ENCODE measurements at places on chromosomes 6 and 20.

- DNase-seq: no peak
These were observed 66.5 kb downstream of the ZMYND8 start for GRCh38 chr20:47290008-47290407.

DNA sequence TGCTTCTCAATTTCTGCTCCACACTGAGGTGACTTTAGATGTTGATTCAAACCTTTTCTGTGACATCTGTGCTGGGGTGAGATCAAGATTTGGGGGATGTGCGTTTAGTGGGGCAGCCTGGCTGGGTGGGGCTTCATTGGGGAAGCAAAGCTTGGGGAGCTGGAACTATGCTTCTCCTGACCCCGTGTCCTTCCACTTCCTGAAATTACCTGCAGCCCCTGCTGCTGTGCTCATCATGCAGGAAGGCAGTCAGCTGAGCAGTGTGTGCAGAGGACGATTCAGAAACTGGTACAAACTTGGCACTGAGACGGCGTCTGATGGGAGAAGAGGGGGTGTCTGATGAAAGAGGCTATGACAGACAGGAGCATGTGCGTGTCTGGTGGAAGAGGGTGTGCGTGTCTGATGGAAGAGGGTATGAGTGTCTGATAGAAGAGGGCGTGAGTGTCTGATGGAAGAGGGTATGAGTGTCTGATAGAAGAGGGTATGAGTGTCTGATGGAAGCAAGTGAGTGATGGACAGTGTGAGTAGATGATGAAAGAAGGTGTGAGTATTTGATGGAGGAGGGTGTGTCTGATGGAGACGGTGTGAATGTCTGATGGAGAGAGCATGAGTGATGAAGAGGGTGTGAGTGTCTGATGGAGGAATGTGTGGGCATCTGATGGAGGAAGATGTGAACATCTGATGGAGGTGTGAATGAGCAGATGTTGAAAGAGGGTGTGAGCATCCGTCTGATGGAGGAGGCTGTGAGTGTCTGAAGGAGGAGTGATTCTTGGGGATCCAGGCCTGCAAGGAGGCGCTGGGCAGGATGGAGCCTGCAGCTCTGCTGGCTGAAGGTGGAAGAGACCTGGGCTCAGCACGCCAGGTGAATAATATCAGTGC lies 103.4 kb downstream of the SYCP2 start:
- no peak for DNase-seq

DNA sequence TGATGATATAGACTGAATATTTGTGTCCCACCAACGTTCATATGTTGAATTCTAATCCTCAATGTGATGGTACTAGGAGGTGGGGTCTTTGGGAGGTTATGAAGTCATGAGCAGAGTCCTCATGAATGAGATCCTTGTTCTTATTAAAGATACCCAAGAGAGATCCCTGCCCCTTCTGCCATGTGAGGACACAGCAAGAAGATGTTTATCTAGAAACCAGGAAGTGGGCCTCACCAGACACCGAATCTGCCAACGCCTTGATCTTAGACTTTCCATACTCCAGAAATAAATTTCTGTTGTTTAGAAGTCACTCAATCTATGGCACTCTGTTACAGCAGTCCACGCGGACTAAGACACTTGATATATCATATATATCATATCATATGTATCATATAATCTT lies 67.7 kb upstream of the GCM1 start:
- no peak for DNase-seq

DNA sequence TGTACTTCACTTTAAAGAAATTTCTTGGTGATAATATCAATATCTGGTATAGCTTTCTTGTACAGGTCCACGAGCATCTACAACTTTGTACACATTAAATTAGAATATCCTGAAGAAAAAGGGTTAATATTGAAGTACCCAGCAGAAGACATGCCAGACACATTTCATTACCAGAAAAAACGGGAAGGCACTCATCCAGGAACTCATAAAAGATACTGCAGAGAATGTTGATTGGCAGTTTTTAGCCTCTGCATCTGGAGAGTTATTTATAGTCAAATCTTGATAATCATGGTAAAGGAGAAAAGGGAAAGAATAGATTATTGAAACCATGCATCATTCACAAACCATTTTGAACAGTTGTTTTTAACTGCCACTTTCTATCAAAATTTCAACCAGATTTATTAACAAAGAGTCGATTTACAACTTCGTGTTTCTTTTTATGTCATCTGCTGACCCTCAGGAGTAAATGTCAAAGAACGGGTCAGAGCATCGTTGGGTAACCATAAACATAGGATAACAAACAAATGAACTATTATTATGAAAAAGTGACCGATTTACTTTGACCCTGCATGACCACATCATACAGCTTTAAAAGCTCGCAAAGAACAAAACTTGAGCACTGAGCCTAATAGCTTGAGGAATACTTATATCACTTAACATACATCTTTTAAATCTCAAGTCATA lies 229.2 kb upstream of the SGK1 start:
- DNase-seq: no peak
